ENCODE measurements at places on chromosomes 16 and 17. TPM values are rescaled to one million over a fixed set of nuclear protein-coding genes. Genes with fewer than 3 reads are reported as not detected.
A peak's percentile ranks its signal among the peaks of the same experiment; 100 is the strongest.

The PIMREG gene
- 9.3 TPM for total RNA-seq

The MT1A gene
- 7.6 TPM for total RNA-seq

The SDR42E2 gene
- total RNA-seq, result 0.09 TPM

The GNAO1 gene
- 0.57 TPM for total RNA-seq

The CD79B gene
- 33.2 TPM for total RNA-seq

GRCh38 chr17:48752399-48753288 lies 24.1 kb upstream of the HOXB13 start:
- no peak for DNase-seq
- no peaks in the 10 kb centered on the region for H3K36me3 ChIP-seq
- no peaks in the 10 kb centered on the region for H3K4me1 ChIP-seq
- H3K27me3 ChIP-seq, result peaks cover 85% of the 10 kb centered on the region
- no peak overlapping the region for H3K27ac ChIP-seq
- H3K4me3 ChIP-seq, result no peak overlapping the region

GRCh38 chr17:59165933-59166342 lies 10.4 kb downstream of the PRR11 start:
- DNase-seq, result no peak
- peaks cover 31% of the 10 kb centered on the region for H3K36me3 ChIP-seq
- no peaks in the 10 kb centered on the region for H3K27me3 ChIP-seq
- H3K4me3 ChIP-seq, result peak overlapping the region; percentile 21

DNA sequence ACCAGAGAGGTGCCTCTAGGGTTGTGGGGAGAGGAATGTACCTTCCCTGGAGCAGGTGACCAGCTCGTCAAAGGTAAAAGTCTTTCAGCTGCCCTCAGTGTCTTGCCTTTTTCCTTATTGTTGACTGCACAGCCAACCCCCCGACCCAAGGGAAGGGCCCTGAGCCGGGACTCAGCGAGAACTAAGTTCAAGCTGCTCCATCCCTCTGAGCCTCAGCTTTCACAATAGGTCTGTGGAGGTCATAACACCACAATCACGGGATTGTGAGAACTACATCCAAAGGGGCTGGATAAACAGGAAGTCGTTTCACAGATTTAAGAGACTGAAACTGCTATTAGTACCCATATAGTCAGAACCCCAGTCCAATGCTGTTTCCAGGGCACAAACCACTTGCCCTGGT lies 2.6 kb upstream of the KRT36 start:
- H3K27me3 ChIP-seq, result no peaks in the 10 kb centered on the region
- peaks cover 5% of the 10 kb centered on the region for H3K4me1 ChIP-seq
- H3K4me3 ChIP-seq, result no peak overlapping the region
- DNase-seq, result no peak
- H3K36me3 ChIP-seq, result no peaks in the 10 kb centered on the region

DNA sequence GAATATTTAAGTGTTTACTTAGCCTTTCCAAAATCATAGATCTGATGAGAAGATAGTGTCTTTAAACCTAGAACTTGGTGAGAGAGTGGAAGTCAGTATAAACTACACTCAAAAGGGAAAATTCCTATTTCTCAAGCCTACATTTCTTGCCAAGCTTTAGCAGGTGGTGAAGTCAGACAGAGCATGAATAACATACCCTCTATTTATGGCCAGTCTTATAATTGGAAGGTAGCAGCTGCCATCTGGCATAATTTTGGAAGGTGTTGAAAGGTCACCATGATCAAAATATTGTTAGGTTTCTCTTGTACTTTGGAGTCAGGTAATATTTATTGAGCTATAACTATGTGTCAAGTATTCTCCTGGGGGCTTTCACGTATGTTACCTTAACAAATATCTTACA lies 729.3 kb upstream of the KIF2B start:
- no peak overlapping the region for H3K4me3 ChIP-seq
- DNase-seq, result no peak
- H3K27me3 ChIP-seq, result no peaks in the 10 kb centered on the region
- H3K27ac ChIP-seq, result no peak overlapping the region

DNA sequence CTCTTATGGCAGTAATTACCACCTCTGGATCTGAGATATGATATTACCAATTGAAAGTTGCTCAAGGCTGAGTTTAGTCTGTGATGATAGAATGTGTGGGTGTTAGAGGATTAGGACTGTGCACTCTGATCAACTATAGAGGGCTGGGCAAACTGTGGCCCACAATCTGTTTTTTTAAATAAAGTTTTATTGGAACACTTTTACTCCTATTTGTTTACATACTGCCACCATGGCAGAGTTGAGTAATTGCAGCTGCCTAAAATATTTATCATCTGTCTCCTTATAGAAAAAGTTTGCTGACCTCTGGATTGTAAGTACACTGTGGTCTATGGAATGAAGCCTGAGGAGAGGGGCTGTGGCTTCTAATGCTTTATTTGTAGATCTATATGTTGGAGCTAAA lies 71.5 kb upstream of the N4BP1 start:
- no peak overlapping the region for H3K4me3 ChIP-seq
- H3K27me3 ChIP-seq, result peaks cover 9% of the 10 kb centered on the region
- no peak for DNase-seq
- H3K36me3 ChIP-seq, result no peaks in the 10 kb centered on the region

DNA sequence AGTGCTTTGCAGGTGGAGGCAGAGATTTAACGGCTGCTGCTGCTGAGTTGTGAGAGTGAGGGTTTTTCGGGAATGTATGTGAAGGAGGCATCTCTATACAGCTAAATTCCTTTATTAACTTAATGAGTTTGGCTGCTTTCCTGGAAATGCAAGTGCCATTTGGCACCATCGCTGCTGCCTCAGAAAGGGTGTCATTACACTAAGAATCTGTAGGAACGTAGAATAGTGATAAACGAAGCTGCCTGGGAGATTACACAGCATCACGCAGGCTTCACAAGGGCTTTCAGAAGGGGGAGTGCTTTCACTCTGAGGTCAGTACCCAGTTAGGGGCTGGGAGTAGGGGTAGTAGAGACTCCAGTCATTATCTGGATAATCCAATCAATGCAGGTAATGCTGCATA lies 14.1 kb upstream of the NLRP1 start:
- peaks cover 36% of the 10 kb centered on the region for H3K27me3 ChIP-seq
- no peaks in the 10 kb centered on the region for H3K4me1 ChIP-seq
- H3K27ac ChIP-seq, result no peak overlapping the region
- DNase-seq, result no peak
- H3K36me3 ChIP-seq, result no peaks in the 10 kb centered on the region
- no peak overlapping the region for H3K4me3 ChIP-seq

- peaks cover 31% of the 10 kb centered on the region for H3K4me1 ChIP-seq
- peak overlapping the region; percentile 71 for H3K4me3 ChIP-seq
- H3K27ac ChIP-seq, result peak overlapping the region; percentile 28
- no peaks in the 10 kb centered on the region for H3K36me3 ChIP-seq
- DNase-seq, result no peak
These were observed 662 bp upstream of the TUBB3 start for GRCh38 chr16:89922477-89922883.

GRCh38 chr17:76261421-76262215 lies 3.5 kb upstream of the UBALD2 start:
- no peak for DNase-seq
- no peaks in the 10 kb centered on the region for H3K27me3 ChIP-seq
- peak overlapping the region; percentile 80 for H3K27ac ChIP-seq
- H3K4me1 ChIP-seq, result peaks cover 38% of the 10 kb centered on the region
- peaks cover 10% of the 10 kb centered on the region for H3K36me3 ChIP-seq
- H3K4me3 ChIP-seq, result no peak overlapping the region

DNA sequence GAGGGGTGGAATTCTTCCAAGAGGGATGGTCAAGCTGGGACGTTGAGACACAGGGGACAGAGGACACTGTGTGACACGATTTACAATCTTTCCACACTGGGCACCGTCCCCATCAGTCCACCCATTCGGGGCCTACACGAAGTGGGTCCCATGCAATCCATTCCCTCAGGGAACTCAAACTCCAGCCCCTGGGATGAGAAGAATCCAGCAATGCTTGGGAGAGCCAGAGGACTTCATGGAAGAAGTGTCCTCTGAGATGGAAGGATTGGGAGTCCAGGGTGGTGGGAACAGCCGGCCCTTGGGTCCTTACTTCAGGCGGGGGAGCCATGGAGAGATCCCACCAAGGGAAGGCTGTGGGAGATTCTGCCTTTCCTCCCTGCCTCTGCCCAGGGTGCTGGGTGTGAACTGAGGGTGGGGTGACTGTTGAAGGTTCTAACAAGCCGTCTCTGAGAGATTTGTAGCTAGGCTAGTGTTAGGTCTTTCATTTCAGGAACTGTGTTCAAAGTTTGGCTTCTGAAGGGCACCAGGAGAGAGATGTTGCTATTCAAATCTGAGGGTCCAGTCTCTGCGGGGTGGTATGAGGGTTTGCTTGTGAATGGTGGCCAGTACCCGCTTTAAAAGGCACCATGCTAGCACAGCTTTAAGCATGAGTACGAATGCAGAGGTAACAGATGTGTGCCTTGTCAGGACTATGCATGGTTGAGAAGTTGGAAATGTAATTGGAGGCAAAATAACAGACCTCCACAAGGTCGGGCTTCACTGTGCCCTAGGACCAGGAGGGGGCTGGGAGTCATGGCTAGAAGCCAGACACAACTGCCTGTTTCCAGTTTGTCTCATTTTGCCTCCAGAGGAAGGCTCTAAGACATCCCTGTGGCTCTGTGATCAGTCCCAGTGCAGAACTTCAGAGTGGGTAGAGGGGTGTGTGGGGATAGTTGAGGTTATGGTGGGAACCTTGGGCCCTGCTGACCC lies 1.9 kb downstream of the ATP1B2 start:
- no peak overlapping the region for H3K4me3 ChIP-seq
- no peak overlapping the region for H3K27ac ChIP-seq
- H3K27me3 ChIP-seq, result peaks cover 54% of the 10 kb centered on the region
- H3K4me1 ChIP-seq, result peaks cover 12% of the 10 kb centered on the region
- H3K36me3 ChIP-seq, result no peaks in the 10 kb centered on the region
- DNase-seq, result no peak

DNA sequence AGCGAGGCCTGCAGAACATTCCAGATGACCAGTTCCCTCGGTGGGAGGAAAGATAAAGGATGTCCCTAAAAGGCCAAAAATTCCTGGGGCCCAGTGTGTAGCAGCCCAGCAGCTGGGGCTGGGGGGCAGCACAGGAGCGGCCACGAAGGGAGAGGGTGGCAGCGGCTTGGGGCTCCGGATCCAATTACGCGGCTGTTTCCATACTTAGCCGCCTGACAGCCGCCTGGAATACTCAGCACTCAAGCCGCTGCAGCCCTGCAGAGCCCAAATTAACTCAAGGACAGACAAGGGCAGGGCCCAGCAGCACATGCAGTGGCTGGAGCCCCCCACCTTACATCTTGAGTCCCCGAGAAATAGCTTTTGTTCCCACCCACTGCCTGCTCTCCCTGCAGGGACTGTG lies 1.3 kb downstream of the SRL start:
- no peaks in the 10 kb centered on the region for H3K4me1 ChIP-seq
- no peak for DNase-seq
- no peaks in the 10 kb centered on the region for H3K36me3 ChIP-seq
- no peak overlapping the region for H3K4me3 ChIP-seq
- H3K27ac ChIP-seq, result no peak overlapping the region

DNA sequence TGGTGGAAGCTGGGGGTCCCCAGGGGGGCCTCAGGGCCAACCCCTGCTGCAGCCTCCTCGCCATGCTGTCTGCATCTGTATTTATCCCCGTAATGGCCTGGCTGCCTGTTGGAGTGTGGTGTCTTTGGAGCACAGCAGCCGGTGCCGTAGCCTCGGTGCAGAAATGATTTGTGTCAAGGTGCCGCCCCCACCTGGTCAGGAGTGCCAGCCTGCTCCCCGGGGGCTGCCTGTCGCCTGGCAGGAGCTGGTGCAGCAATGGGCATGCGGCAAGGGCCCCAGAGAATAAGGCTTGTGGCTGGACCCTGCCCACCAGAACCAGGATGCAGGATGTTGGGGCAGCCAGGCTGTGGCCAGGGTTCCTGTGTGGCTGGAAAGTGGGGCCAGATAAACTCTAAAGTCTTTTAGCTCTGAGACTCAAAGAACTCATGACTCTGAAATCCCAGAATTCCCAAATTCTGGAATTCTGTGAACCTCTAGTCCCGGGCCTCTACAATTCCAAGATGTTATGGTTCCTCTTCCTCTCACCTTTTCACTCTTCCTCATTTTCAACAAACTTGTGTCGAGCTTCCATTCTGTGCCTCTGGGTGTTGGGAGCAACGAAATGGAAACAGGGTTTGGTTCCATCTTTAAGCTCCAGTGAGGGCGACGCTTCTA lies 5.9 kb downstream of the CPNE2 start:
- H3K4me1 ChIP-seq, result peaks cover 8% of the 10 kb centered on the region
- H3K4me3 ChIP-seq, result no peak overlapping the region
- DNase-seq, result no peak
- no peaks in the 10 kb centered on the region for H3K36me3 ChIP-seq

GRCh38 chr17:33371377-33371776 lies 78.3 kb upstream of the ASIC2 start:
- no peaks in the 10 kb centered on the region for H3K36me3 ChIP-seq
- no peak overlapping the region for H3K27ac ChIP-seq
- H3K4me1 ChIP-seq, result no peaks in the 10 kb centered on the region

DNA sequence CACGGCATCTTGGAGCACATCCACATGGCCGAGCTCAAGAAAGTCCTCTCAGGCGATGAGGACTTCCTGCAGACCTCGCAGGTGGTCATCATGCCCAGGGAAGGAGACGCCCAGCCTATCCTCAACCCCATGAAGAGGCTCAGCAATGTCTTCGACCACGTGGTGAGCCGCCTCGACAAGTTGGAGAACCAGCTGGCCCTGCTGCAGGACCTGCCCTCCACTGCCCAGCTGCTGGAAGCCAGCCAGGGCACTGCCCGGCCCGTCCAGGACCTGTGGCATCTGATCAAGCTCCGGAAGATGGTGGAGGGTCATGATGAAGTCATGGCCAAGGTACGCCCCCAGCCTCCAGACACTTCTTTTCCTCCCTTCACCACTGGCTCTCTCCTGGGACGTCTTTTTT lies 440 bp downstream of the C16orf96 start:
- H3K27ac ChIP-seq, result no peak overlapping the region
- H3K36me3 ChIP-seq, result no peaks in the 10 kb centered on the region
- DNase-seq, result no peak
- peaks cover 2% of the 10 kb centered on the region for H3K27me3 ChIP-seq

DNA sequence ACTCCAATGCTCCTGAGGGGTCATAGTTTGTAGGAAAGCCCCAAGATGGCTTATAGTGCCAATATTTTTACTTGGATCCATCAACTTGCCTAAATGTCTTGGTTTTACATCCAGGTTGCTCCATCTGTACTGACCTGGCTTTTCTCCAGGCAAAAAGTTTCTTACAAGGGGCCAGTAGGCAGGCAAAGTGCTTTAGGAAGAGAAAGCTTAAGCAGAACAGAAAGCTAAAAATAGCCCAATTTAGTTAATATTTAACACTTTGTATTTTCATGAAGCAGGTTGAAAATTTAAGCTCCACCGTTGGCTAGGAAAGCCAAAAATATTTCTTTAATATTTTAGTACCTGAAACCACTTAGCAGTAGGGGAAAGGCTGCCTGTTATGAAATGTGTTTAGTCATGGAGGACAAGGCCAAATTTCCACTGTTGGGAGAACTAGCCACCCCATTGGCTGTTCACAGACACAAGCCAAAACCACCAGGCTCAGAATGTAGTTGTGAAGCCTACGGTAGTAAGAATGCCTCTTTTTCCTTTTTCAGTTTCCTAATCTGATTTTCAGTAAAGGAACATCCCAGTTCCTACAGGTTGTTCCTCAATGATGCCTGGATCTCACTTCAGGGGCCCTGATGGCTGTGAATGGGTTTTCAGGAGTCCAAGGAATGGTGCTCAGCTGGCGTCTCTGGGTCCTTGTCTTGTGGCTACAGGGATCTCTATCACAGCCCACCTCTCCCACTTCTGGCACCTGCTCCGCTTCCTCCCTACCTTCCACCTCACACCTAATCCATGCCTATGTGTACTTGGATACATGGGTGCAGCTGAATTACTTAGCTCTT lies 324.8 kb downstream of the PMP22 start:
- no peaks in the 10 kb centered on the region for H3K36me3 ChIP-seq
- no peak overlapping the region for H3K27ac ChIP-seq
- DNase-seq, result no peak
- H3K27me3 ChIP-seq, result no peaks in the 10 kb centered on the region
